ENCODE measurements at places on chromosomes 12 and 14.

DNA sequence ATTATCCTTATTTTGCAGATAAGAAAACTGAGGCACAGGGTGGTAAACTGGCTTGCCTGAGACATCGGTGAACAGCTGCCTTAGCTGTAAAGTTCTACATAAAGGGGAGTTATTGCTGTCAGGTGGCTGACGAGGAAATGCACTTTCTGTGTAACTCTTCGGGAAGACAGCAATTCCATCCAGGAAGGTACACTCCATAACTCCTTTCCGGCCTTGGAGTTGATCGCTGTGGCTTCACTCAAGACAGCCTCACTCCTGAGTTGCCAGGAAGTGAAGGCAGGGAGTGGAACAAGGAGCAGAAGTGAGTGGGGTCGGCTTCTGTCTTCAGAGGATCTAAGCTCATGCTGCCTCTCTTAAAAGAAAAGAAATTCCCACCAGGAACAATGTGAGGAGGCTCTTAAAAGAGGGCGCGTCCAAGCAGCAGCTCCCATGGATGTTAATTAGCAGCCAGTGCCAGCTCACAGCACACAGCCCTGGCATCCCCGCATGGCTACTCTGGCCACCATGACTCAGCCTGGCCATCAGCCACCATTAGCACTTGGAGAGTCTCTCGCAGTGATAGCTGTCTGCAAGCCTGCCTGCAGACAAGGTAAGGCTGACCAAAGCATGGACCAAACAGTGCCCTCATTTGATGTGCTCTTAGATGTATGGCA, 60.3 kb downstream of the NUAK1 start:
- peak; percentile 76 for DNase-seq

- DNase-seq: no peak
Measured at GRCh38 chr12:25794571-25794970, 163.9 kb upstream of the RASSF8 start.

GRCh38 chr14:55265197-55265596, 6.0 kb upstream of the FBXO34 start:
- DNase-seq: no peak

- DNase-seq: no peak
Measured at GRCh38 chr12:124727922-124728321, 135.7 kb downstream of the SCARB1 start.

- no peak for DNase-seq
Measured at GRCh38 chr12:67765776-67766766, 117.5 kb downstream of the DYRK2 start.

DNA sequence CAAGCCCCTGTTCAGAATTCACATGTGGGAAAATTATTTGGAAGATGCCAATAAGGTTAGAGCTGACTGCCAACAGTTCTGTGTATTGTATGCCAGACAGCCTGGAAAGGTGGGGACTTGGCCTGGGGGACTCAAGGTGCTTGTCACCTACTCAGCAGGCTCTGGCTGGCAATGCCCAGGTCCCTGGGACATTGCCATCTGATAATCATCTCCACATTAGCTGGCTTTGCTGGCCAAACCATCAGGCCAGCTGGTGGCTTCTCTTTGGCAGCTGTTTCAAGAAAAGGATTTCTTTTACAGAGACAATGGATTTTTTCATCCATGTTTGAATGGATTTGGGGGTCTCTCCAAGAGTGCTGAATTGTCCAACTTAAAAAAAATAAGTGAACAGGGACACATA, 165.2 kb downstream of the BRMS1L start:
- no peak for DNase-seq

- no peak for DNase-seq
Measured at GRCh38 chr14:60067882-60068281, 23.8 kb upstream of the PCNX4 start.

DNA sequence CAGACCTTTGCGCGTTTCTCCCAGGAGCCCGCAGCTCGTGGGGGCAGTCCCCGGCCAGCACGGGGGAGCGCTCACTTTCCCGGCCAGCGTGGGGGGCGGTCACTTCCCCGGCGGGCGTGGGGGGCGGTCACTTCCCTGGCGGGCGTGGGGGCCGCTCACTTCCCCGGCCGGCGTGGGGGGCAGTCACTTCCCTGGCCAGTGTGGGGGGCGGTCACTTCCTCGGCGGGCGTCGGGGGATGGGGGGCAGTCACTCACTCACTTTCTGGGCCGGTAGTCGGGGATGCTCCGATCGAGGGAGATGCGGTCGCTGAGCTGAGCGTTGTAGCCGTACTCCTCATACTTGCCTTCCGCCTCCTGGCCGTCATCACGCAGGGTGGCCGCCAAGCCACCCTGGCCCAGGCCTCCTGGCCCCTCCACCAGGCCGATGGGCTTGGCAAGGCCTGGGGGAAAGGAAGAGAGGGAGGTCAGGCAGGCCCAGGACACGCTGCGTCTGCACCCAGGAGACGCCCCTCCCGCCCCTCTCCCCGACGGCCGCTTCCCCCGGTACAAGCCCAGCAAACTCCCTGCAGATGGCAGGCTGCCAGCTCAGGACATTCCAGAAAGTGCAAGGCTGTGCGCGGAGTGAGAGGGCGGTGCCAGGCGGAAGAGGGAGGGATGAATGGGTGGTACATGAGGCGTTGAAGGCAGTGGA, 43.3 kb downstream of the GALNT9 start:
- DNase-seq: no peak

- DNase-seq: no peak
Measured at GRCh38 chr14:68586896-68587751, 205.7 kb downstream of the ZFP36L1 start.

GRCh38 chr12:14442221-14442881, 76.9 kb downstream of the ATF7IP start:
- DNase-seq: no peak

DNA sequence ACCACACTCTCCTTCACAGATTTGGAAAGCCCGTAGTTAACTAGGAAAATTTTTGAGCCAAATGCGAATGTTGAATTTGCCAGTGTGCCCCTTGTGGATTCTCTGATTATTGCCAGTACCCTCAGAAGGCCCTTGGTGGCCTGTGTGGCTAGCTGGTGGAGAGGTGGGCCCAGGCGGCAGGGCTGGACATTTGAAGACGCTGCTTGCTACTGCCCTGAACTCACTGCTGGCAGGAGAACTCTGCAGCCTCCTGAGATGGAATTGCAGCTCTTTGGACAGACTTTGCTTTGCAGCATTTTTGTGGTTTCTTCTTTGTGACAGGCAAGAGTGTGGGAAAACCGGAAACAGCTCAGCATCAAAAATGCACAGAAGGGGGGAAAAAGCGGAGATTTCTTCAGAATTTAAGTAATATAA, 97.6 kb downstream of the TGFB3 start:
- no peak for DNase-seq

DNA sequence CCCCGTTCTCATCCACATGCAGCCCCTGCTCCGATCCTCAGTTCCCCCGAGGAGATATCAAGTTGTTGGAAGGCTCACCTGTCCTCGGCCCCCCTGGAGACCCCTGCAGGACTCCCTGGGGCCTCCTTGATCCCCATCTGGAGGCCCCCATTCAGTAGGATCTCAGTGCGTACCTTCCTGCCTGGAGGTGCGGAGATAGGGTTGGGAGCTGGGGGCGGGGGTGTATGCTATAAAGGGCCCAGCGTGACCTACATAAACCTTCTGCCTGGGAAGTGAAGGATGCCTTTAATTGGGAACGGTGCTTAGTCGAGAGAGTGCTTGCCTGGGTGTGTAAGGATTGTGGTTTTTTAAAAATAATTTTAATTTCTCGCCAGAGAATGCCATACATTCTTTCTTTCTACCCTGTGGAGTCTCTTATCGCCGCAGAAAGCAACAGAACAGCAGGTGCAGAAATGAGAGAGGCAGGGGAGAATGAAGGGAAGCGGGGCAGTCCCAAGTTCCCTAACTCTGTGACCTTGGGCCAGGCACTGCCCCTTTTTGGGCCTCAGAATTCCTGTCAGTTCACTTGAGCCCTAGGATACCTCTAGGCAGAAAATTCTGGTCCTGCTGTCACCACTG, 153.7 kb downstream of the TSPAN9 start:
- DNase-seq: no peak

DNA sequence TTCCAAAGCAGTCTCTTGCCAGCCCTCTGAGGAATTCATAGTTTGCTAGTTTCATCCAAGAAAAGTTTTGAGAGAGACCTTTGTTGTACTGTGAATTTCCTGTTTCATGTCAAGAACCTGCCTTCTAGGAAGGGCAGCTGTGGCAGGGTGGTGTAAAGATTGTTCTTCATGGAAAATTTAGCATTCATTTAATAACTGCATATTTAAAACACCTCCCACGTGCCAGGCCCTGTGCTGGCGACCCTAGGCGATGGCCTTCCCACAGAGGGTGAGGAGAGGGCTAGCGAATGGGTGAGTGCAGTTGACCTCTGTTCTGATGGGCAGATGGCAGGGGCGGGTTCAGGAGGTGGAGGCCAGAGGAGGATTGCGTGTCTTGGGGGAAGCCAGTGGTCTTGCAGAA, 43.2 kb downstream of the MLXIP start:
- no peak for DNase-seq

- DNase-seq: no peak
Measured at GRCh38 chr14:76927971-76928700, 100.4 kb downstream of the IRF2BPL start.

- no peak for DNase-seq
Measured at GRCh38 chr12:42145552-42146215, 1.0 kb upstream of the GXYLT1 start.

GRCh38 chr12:125136702-125137101, 71.5 kb downstream of the AACS start:
- no peak for DNase-seq

DNA sequence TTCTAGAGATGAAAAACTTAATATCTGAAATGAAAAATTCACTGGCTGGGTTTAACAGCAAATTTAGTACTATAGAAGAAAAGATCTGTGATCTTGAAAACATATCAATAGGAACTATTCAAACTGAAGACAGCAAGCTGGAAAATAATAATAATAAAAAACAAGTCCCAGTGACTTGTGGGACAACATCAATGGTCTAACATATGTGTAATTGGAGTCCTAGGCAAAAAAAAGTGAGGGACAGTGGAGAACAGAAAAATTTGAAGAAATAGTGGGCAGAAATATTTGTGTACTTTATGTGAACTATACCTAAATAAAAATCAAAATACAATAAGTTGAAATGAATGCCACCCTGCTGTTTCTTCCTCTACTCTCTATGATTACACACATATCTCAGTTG, 2.4 kb upstream of the SERPINA9 start:
- DNase-seq: no peak

DNA sequence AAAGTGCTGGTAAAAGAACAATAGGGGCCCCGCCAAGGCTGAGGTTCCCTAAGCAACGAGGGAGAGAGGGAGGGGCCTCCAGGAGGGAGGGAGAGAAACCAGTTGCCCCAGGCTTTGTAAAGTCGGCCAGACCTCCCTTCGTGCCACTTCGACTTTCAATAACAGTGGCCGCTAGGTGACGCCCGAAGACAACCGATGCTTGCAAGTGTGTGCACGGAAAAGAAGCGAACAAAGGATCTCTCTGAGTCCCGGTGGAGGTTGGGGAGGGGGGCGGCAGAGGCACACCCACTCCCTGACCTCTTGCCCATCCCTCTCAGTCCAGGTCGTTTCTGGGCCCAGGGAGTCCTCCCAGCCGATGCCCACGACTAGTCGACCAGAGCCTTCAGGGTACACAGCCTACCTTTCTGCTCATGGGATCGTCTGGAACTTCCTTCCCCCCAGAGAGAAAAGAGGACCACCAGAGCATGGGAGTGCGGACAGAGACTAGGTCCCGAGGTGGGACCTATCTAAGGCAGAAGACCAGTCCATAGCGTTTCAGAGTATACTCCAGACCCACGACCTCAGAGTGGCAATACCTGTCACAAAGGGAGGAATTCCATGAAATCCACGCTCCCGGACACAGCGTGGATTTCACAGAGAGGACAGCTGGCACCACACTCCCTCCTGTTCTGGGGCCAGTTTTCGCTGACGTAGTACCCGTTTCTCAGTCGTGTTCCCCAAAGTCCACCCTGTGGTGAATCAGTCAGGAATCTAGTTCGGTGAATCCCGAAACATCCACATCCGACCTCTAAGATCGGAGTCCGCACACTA, 262.7 kb upstream of the ALG10B start:
- DNase-seq: no peak

- no peak for DNase-seq
Measured at GRCh38 chr12:67239061-67239460, 30.1 kb upstream of the CAND1 start.

DNA sequence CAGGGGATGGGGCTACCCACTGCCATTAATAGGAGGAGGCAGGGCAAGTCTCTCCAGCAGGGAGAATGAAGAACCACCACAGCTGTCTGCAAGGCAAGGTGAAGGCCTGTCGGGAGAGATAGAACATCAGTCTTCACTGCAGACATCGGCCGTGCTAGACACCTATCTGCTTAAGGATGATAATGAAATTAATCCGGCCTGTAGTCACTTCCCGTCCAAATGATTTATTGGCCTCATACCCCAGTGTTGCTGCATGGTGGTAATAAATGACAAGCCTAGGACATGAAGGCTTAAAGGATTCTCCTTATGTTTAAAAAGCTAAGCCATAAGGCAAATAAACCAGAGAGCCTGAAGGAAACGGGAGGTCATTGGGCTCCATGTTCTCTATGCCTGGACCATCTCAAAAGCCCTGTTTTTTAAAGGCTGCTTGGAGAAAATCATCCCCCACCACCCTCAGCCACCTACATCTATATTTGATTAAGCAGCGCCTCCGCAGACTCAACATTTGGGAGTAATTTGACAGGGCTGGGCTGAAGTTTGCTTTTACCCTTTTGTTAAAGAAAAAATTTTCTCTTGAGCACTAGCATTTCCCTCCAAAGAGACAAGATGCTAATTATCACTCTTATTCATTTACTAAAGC, 137.7 kb downstream of the PLXNC1 start:
- no peak for DNase-seq

DNA sequence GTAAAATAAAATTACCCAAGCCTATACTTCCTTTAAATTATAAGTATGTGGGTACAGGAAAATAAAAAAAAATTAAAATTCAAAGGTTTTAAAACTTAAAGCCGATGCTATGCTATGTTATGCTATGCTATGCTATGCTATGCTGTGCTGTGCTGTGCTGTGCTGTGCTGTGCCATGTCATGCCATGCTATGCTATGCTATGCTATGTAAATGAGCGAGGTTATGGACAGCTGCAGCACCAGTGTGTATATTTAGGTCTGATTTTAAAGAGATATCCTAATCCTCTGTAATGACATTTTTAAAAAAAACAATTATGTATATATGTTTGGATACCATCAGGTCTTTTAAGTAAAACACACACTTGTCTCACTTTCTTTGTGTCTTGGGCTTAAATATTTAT, 1822.0 kb upstream of the SEL1L start:
- DNase-seq: no peak

DNA sequence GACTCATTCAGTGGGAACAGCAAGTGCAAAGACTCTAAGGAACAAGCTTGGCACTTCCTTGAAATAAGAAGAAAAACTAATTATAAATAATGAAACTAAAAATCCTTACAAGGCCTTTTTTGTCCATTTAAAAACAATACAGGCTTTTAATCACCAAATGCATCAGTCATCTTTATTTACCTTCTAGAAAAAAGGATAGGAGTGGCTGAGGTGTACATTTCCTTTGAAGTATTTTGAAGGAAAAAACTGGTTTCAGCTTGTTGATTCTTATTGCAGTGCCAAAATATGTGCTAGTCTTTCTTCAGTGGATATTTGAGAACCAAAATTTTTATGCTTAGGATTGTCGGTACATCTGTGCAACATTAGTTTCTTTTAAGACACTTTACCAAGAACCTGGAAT, 29.8 kb downstream of the MED21 start:
- no peak for DNase-seq

- no peak for DNase-seq
Measured at GRCh38 chr12:54991991-54992375, 7.4 kb upstream of the TESPA1 start.

Data from substantia nigra (tissue), 51 donors.